ENCODE measurements at places on chromosomes 1 and 21.

- no peak for DNase-seq
Observed at GRCh38 chr1:83760226-83761021, 238.5 kb downstream of the TTLL7 start.

GRCh38 chr1:217482356-217483102, 148.4 kb downstream of the GPATCH2 start:
- no peak for DNase-seq

DNA sequence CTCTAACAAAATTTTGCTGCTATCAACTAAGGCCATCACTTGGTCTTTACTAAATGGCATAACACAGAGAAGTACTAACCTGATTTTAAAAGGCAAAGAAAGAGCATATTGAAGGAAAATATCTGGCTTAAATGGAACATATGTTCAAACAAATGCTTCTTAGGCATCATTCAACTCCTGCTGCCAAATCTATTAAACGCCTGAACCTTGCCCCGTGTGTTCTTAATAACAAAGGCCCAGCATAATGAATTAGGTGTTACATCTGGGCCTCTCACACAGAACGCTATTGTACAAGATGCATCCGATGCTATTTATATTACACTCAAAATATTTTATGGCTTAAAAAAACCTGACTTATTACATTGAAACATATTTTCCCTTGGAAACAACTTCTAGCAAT, 48.4 kb downstream of the B3GALNT2 start:
- peak; percentile 46 for DNase-seq

GRCh38 chr1:75797273-75797588, 549 bp downstream of the MSH4 start:
- no peak for DNase-seq

DNA sequence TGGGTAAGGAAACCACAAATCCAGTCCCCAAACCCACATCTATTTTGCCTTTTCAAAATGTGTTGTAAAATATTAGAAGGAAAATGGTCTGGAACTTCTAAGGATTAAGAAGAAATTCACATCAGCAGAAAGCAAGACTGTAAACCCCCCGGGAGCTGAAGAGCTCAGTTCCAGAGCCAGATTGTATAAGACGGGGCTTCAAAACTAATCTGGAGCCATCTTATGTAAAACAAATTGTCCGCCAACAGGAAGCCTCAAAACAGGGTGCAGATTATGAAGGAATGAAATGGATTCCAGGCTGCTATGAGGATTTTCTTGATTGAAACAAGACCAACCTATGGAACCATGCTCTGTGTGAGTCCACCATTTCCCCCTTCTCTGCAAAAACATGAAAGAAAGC, 25.1 kb upstream of the HUNK start:
- DNase-seq: no peak

- DNase-seq: no peak
Observed at GRCh38 chr1:22287946-22288520, 145.1 kb upstream of the WNT4 start.

GRCh38 chr1:44610527-44611148, 63.6 kb downstream of the TMEM53 start:
- DNase-seq: no peak

DNA sequence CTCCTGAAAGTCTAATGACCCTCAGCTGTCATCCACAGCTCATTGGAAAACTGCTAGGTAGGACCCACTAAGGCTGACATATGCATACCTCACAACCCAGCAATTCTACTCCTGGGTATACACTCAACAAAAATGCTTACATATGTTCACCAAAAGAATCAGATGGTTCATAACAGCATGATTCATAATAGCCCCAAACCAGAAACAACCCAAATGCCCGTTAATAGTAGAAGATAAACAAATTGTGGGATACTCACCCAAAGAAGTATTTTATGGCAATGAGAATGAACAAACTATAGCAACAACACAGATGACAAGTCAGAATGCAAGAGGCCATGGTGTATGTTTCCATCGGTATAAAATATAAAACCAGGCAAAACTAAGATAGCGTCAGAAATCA, 124.6 kb downstream of the HLCS start:
- no peak for DNase-seq

GRCh38 chr1:207047505-207047904, 3.5 kb downstream of the YOD1 start:
- no peak for DNase-seq

DNA sequence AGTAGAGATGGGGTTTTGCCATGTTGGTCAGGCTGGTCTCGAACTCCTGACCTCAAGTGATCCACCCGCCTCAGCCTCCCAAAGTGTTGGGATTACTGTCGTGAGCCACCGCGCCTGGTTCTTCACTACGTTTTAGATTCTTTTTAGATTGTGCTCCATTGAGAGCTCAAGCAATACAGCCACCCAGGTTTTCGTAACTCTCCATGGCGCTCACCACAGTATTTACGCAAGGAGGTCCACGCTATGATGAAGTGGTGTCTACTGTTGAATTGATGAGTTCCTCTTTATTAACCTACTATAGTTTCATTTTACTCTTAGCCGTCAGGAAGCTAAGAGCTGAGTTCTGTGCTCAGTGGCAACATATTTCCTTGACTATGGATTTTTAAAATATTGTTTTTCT, 1.8 kb upstream of the KIF1B start:
- no peak for DNase-seq

DNA sequence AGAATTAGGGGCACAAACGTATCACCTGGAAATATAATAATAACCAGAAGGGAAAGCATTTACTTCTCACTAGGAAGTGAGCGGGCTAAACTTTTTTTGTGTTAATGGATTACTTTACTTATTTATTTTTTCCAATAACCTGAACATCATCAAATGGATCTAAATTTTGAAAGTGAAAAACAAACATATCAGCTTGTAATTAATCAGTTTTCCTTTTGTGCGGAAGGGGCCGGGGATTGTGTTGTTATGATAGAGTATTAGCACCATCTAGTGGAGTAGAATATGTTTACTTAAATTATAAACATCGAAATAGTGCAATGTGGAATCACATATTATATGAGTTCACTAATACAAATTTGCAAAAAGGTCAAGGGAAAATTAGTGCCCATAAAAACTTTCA, 9.0 kb downstream of the CFH start:
- peak; percentile 13 for DNase-seq

DNA sequence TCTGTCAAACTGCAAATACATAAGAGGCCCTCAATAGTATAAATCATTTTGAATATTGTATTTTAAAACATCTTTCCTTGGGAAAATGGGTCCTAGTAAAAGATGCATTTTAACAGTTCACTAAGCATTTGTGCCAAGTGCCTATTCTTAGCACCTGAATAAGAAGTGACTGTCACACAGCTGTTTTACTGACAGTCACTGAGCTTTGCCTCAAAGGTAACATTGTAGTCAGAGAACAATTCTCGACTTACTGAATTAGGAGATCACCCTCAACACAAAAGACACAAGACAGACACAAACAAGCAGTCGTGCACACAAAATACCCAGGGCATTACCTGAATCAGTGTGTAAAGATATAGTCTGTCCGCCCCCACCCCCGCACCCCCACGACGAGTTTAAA, 408 bp downstream of the ESRRG start:
- no peak for DNase-seq

- no peak for DNase-seq
Observed at GRCh38 chr21:35294231-35294898, 245.3 kb upstream of the RUNX1 start.

DNA sequence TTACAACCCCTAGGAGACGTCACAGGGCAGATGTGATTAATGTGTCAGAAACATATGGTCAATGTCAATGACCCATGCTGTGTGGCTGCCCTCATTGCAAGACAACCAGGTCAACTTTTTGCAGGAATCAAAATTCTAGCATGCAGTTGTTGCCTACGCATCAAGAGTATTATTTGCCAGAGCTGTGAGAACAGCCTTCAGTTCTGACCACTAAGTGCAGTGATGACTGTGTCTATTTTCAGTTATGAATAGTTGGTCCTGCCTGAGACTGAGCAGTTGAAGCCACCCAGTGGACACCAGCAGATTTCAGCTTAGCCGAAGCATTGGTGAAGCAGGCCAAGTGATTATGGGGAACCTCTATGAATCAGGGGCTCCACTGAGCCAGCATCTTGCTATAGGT, 47.3 kb downstream of the LYPLAL1 start:
- no peak for DNase-seq

Measured in NCI-H2171 (cell line).